ENCODE measurements at places on chromosomes 2 and 18.

- no peak for DNase-seq
Measured at GRCh38 chr2:127205218-127206125, 14.6 kb downstream of the CYP27C1 start.

GRCh38 chr2:178629463-178629862 is 149.2 kb downstream of the PLEKHA3 start:
- DNase-seq: no peak

GRCh38 chr2:238970553-238971081 is 122.7 kb downstream of the TWIST2 start:
- peak; percentile 89 for DNase-seq

GRCh38 chr2:183244300-183244844 is 120.1 kb downstream of the NUP35 start:
- DNase-seq: no peak

DNA sequence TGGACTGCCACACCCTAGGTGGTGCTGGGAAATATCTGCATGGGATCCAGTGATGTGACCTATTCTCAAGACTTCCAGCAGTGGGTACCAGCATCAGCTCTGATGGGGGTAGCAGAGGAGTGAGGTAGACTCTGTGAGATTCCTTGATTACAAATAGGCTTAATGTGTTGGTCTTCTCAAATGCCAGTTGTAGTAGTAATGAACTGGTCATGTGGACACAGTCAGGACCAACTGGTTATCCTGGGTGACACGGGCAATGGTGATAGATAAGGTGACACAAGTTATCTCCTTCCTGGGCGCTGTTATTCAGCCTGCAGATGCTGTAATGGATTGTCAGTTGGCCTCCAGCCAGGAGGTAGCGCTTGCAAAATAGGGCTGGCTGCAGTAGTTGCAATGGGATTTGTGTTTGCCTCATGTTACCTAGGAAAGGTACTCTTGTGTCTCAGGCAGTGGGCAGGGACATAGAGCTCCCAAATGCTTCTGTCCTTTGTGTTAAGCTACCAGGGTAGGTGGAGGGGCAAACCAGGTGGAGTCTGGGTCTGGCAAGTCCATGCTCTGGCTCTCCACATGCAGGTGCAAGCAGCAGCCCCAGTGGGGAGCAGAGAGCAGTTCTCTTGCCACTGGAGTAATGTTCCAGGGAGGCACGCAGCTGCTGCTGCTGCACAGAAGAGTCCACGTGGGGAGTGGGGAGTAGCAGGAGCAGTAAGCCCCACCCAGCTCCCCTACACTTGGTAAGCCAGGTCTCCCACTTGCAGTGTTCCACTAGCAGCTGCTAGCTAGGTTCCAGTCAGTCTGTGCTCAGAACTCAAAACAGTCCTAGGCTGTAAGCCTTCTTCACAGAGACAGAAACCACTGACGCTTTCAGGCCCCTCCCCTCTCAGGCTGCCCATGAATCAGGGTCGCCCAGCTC is 505.4 kb upstream of the DDX18 start:
- DNase-seq: no peak

DNA sequence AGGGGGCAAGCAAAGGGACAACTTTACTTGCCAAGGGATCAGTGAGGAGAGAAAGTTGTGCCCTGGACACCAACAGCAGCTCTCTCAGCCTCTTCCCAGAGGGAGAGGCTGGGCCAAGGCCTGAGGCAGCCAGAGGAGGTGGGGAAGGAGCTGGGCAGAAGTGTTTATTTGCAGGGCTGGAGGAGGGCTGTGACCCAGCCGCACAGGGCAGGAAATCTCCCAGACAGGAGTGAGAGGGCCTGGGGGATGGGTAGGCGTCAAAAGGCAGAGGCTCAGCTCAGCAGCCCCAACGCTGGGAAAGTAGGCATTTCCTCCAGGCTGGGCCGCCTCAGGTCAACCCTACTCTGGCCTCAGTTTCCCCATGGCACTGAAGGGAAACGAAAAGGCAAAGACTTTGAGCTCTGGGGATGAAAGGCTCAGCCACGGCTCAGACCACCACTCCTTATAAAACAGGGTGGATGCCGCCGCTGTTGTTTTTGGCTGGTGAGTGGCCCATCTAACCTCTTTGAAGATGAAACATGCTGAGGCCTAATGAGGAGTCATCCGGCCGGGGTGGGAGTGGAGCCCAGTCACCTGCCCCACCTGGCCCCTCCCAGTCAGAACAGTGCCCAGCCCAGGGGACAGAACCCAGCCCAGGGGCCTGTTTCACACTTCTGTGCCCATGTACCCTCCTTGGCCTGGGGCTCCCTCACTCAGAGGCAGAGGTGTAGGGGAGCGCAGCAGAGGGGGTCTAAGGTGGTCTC is 21.9 kb upstream of the SEMA4C start:
- peak; percentile 64 for DNase-seq
